Immature natural killer cell (primary cell): ENCODE measurements at places on chromosomes 1 and 21.

- no peak for DNase-seq
These were observed 10.9 kb downstream of the POMGNT1 start for GRCh38 chr1:46187106-46187869.

GRCh38 chr1:218813237-218813636 lies 360.4 kb upstream of the LYPLAL1 start:
- DNase-seq: no peak

DNA sequence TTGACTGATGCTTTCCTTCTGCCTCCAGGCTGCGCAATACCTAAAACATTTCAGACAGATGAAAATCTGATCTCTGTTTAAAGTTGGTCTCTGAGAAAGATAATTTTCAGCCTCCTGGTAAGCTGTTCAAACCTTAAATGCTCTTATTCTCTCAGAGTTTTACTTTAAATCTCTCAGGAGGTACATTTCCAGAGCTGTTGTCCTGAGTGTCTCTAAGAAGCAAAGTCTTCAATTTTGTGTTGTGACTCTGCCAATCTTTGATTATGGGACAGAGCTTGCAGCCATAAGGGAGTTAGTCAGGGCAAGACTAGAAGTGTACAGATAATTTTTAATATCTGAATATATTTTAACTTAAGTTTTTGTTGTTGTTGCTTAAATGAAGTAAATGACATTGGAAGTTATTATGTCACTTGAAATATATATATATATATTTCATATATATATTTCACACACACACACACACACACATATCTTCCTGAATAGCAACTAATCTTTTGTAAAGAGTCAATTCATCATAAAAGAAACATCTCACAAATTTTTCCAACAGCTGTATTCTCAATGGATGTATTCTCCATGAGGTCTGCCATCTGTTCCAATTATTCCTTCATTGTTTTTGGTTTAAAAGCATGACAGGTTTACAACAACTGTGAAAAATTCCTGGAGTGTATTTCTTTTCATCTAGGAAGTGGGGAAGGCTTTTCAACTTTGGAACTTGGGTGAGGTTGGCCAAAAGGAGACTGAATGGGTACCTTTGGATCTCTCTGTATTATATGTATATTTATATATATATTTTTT lies 259.4 kb downstream of the BACH1 start:
- no peak for DNase-seq

DNA sequence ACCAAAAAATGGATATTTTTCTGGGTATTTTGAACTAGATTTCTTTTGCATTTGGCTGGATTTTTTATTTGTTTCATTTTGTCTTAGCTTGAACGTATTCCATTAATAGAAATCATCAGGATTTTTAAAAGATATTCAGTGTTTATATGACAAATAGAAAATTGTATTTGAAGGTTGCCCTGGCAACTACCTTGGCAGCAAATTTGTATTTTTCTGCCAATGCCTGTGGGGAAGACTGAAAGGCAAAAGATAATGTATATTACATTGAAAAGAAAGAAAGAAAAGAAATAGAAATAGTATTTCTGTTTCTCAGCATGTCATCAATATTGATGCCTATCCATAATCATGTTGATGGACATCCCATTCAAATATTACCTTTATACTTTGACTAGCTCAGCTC lies 16.8 kb downstream of the VCAM1 start:
- no peak for DNase-seq

- DNase-seq: no peak
These were observed 287.8 kb downstream of the RRAGC start for GRCh38 chr1:38571726-38572125.

- no peak for DNase-seq
These were observed 9.6 kb downstream of the STUM start for GRCh38 chr1:226558036-226558650.

DNA sequence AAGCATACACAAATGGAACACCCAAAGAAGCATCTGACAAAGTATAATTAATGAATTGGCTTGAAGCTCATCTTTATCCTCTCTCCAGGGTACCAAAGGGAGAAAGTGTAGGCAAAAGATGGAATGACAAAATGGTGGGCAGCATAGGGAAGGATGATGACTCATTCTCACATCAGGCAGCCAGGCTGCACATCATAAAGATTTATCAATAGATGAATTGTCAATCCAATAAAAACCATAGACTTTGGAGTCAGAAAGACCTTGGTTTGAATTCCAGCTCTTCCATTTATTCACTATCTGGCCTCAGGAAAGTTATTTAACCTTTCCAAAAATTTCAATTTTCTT lies 138.5 kb downstream of the TNR start:
- no peak for DNase-seq

DNA sequence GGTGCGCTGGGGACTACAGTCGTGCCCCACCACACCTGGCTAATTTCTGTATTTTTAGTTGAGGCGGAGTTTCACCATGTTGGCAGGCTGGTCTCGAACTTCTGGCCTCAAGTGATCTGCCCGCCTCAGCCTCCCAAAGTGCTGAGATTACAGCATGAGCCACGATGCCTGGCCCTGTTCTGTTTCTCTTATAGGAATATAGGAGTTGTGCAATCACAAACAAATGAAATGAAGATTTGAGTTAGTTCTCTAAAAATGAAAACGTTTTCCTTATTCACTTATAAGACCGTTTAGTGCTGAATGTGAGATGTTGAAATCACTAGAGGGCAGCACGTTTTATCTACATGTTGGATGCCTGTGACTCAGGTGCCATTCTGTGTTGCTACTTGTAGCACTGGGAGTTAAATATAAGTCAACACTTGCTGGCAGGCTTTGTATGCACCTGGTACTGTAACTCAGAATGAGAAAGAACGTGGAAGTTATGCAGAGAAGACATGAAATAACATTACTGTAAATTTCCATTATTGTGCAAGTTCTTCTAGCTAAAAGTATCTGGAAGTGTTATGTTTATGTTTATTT lies 45.8 kb downstream of the MIGA1 start:
- DNase-seq: no peak

- no peak for DNase-seq
These were observed 9.1 kb downstream of the OTUD7B start for GRCh38 chr1:150001415-150001814.

- DNase-seq: no peak
These were observed 38.0 kb downstream of the SPRTN start for GRCh38 chr1:231376101-231376500.

DNA sequence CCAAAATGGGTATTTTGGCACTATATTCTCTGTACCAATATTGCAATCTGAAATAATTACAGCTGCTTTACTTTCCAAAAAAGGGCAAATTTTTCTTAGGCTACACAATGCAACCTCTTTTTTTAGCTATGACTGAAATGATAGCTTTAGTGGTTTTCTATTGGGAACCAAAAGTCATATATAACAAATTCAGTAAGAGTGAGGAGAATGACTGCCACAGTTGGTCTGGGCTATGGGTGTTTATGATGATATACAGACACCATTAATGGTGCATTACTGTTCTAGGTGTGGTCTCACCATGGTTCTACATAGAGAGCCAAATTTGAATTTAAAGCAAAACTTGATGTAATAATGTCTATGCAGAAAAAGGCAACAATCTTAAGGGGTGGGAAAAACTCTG lies 72.3 kb upstream of the PTBP2 start:
- DNase-seq: no peak
